Stimulated activated CD8-positive, alpha-beta memory T cell treated with anti-CD3 and anti-CD28 coated beads, Interleukin-15, amount 100 ng/mL, for 4 hours (primary cell): ENCODE measurements at places on chromosomes 5 and 9.

DNA sequence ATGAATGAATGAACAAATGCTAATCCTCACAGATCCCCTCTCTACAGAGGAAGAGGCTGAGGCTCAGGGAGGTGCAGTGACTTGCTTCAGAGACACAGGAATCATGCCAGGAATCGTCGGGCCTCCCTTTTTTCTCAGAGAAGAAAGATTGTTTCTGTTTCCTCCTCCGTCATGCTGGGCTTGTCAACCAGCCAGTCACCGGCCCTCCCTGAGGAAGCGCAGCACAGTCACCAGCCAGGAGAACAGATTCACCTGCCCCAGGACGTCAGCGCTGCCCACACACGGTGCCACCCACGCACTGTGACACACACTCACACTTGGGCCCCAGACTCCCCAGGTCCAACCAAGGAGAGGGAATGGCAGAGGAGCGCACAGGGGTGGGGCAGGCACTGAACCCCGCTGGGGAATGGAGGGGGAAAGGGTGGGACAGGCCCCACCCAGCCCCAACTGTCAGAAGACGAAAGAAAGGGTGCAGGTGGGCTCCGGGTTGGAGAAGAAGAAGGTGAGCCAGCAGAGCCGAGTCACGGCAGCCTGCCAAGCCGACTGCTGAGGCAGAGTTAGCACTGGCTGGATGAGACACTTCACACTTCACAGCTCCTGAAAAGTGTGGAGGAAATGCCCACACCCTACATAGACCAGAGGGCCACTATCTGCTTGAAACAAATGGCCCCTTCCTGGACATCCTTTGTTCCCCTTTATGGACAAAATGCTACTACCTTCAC, 13.8 kb upstream of the ERGIC1 start:
- DNase-seq, result no peak

DNA sequence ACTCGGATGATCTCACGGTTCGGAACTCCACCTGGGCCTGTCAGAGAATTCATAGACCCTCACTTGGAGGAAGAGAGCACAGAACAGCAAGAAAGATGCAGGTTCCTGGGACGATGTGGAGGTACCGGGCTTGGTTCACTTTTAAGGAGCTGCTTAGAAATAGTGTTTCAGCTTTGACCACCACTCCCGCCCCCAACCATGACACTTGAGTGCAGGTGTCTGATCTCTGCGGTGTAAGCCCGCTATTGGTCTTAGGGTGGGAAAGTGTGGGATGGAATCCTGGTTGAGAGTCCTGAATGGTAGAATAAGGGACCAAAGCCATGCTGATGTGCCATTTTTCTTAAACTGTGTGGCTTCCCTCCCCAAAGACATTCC, 97.2 kb upstream of the LMX1B start:
- DNase-seq, result no peak

DNA sequence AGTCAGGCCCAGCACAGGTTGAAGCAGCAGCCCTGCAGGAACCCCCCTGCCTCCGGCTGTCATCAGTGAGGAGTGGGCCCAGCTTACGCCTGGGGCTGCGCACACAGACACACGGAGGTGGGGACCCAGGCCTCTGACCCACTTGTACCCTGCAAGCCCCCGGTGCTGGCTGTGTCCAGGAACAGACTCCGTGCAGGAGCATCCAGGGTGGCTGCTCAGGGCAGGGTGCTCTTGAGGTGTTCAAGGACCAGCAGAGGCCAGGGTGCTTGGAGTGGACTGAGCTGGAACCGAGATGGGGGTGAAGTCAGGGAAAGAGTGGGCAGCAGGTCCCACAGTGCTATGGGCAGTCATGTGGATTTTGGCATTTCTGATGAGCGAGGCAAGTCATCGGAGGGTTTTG, 199.5 kb downstream of the CACNA1B start:
- DNase-seq, result no peak

GRCh38 chr5:107517185-107518033, 153.3 kb downstream of the EFNA5 start:
- no peak for DNase-seq

- DNase-seq, result no peak
These were observed 138.4 kb downstream of the ASTN2 start for GRCh38 chr9:117276444-117276843.

GRCh38 chr5:150582241-150583109, 58.0 kb upstream of the SYNPO start:
- DNase-seq, result no peak

DNA sequence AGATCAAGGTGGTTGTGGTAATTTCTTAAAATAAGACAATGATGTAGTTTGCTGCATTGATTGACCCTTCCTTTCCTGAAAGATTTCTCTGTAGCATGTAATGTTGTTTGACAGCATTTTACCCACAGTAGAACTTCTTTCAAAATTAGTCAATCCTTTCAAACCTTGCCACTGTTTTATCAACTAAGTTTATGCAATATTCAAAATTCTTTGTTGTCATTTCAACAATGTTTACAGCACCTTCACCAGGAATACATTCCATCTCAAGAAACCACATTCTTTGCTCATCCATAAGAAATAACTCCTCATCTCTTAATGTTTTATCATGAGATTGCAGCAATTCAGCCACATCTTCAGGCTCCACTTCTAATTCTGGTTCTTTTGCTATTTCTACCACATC, 43.8 kb downstream of the NR2F1 start:
- no peak for DNase-seq

GRCh38 chr5:170097934-170098333, 7.8 kb upstream of the FOXI1 start:
- no peak for DNase-seq

GRCh38 chr5:139849501-139849900, 53.9 kb downstream of the PSD2 start:
- no peak for DNase-seq

- DNase-seq, result no peak
These were observed 2.1 kb downstream of the CD72 start for GRCh38 chr9:35615981-35616680.

GRCh38 chr5:144779368-144779767, 608.7 kb downstream of the KCTD16 start:
- no peak for DNase-seq

DNA sequence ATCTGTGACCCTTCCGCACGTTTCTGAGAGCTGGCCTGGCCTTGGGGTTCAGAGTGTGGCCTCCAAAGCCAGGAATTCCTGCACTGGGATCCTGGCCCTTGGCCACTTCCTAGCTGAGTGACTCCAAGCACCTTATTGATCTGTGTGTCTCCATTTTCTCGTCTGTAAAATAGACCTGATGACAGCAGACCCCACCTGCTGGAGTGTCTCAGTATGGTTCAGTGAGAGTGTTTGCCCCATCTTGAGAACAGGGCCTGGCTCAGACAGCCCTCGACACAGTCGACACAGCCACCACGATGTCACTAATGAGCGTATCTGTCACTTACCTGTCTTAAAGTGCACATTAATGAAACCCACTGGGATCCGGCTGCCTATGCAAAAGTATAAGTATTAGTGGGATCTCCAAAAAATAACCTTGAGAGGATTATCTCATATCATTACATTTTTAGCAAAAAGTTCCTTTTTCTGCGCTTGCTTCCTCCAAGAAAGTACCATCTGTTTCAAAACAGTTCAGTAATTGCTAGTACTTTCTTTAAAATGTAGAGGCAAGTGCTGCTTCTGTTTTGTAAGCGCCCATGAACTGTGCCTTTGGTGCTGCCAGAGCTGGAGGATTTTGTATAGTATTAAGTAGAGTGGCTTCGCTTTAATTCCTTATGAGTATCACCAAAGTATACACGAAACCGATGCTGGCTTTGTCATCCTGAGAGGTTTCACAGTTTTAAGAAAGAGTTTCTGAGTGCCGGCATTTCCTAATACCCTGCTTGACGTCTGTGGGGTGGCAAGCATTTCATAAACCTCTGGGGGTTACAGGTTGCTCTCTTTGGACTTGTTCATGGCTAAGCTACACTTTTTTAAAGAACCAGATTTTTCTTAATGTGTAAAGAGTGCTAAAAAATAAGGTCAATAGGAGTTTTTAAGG, 31.7 kb downstream of the UBE2QL1 start:
- DNase-seq, result no peak

DNA sequence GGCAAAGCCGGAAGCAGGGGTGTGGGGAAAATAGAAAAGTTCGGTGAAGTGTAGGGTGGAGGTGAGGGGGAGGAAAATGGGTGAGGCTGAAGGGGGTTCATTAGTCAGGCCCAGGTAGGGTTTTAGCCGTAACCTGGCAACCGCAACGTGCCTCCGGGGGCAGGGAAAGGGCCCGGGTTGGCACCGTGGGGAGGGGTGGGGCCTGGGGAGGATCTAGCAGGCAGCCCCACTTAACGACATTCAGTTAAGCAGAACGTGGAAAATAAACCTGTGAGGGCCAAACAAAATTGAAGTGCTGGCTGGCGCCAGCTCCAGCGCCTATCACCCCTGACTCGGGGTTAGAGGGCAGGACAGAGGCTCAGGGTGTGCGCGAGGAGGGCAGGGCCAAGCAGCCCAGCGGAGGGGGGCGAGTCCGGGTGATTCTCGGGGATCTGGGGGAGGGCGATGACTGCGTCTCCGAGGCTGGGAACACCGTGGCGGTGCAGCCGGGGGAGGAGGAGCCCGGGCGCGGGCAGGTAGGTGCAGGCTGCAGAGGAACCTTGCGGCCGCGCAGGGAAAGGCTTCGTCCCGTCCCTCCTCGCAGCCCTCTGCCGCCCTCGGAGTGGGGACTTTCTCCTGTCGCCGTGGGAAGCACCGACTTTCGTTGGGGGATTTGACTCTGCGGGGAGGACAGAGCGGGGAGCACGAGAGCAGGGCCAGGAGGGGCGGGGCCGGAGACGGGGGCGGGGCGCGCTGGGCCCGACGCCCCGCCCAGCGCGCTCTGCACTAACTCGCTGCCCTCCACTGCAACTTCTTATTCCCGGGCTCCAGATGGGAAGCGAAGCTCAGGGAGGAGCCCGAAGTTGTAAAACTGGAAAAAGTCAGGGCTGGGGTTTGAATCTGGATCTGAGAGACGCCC, 5.1 kb downstream of the RGS14 start:
- DNase-seq, result peak; percentile 52

- no peak for DNase-seq
These were observed 13.3 kb upstream of the BTNL3 start for GRCh38 chr5:180975338-180975737.

- DNase-seq, result no peak
These were observed 335.6 kb downstream of the ZSWIM6 start for GRCh38 chr5:61667525-61668218.

DNA sequence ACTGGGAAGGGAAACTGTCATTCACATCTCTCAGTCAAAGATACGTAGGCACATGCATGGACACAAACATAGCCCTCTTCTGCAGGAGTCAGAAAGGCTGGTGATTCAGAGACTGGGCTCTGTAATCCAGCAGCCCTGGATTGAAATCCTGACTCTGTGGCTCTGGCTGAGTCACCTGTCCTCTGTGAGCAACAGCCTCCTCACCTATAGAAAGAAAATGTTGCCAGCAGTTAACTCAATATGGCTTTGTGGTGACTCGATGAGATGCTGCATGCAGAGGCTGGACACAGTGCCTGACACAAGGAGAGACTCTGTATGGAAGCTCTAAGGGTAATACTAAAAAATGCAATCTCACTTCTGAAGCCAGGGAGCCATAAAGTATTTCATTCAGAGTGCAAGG, 23.9 kb upstream of the CDKN2AIPNL start:
- no peak for DNase-seq

GRCh38 chr5:141913560-141914198, 10.0 kb upstream of the DELE1 start:
- no peak for DNase-seq

- no peak for DNase-seq
These were observed 72.5 kb downstream of the AP3B1 start for GRCh38 chr5:78221964-78222451.

- no peak for DNase-seq
These were observed 94.5 kb upstream of the CD180 start for GRCh38 chr5:67291066-67291465.

DNA sequence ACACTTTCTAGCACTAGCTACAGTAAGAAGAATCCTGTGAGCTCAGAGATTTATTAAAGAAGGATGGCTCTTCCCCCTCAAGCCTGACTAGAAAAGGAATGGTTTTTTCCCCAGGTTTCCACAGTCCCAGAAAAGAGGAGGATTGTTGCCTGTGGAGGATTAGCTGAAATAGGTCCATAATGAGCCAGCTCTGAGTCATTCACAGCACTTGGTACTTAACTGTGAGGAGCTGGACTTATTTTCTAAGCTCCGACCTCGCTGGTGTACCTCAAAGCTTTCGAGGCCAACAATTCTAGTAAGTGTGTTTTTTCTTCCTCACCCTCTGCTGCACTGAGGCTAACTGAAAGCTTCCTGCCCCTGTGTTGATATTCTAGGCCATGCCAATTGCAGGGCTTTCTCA, 222.5 kb upstream of the IL12B start:
- DNase-seq, result no peak

GRCh38 chr5:150245111-150245789, 44.3 kb downstream of the CAMK2A start:
- DNase-seq, result no peak

DNA sequence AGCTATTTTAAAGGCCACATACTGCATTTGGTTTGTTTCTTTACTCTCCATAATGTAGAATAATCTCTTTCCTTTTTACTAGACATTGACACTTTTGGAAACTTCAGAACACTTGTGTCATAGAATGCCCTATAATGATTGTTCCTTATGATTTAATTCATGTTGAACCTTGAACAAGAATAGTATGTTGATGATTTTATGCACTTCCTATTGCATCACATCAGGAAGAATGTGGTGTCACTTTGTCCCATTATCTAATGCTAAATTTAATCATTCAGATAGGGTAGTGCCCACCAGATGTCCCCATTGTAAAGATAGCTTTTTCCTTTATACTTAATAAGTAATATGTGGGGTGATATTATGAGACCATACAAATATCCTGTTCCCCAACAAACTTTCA, 19.4 kb upstream of the DEPDC1B start:
- no peak for DNase-seq

DNA sequence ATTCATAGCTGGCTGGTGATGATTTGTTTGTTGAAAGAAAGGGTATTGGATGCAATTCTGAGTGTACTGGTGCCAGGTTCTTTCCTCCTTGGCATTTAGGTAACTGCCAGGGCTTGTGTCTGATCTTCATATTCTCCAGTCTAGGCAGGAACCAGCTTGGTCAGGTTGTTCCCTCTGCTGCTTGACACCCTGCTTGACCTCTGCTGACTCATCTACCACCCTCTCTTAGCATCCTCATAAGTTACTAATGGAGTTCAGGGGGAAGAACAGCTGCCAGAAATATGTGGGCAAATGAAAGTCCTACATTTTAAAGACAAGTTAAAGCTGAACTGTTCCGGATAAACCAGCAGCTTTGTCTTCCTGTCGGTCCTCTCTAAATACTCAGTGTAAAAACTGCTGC, 116.1 kb upstream of the TNC start:
- no peak for DNase-seq

GRCh38 chr9:72038890-72039410, 21.5 kb downstream of the C9orf57 start:
- no peak for DNase-seq

- no peak for DNase-seq
These were observed 233.6 kb downstream of the ACTL7B start for GRCh38 chr9:108621991-108622855.

GRCh38 chr5:108681079-108681921, 66.4 kb upstream of the FER start:
- no peak for DNase-seq

DNA sequence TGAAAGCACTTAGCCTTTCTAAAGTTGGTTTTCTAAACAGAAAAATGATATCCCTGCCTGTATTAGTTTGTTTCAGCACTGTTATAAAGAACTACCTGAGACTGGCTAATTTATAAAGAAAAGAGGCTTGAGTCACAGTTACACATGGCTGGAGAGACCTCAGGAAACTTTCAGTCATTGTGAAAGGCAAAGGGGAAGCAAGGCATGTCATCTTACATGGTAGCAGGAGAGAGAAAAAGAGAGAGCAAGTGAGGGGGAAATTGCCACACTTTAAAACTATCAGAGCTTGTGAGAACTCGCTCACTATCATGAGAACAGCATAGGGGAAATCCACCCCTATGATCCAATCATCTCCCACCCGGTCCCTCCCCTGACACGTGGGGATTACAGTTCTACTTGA, 64.9 kb downstream of the FAM170A start:
- no peak for DNase-seq
